Muscle of back (tissue), 13 donors: ENCODE measurements at places on chromosomes 5 and 9. TPM values are rescaled to one million over a fixed set of nuclear protein-coding genes. Genes with fewer than 3 reads are reported as not detected.

DNA sequence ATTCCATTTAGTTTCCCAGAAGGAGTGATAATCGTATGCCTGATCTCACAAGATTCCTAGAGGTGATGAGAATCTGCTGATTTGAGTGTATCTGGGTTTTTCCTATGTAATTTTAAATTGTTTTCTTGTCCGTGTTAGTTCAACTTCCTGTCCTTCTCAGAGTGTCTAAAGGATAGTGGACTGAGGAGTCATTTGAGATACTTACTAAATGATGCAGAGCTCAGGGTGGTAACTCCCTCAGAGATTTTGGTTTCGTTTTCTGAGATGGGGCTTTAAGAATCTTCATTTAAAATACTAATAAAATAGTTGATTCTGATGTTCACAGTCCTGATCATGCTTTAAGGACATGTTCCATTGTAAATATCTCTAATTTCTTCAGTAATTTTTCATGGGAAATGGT lies 30.3 kb downstream of the MELK start:
- DNase-seq, result no peak

DNA sequence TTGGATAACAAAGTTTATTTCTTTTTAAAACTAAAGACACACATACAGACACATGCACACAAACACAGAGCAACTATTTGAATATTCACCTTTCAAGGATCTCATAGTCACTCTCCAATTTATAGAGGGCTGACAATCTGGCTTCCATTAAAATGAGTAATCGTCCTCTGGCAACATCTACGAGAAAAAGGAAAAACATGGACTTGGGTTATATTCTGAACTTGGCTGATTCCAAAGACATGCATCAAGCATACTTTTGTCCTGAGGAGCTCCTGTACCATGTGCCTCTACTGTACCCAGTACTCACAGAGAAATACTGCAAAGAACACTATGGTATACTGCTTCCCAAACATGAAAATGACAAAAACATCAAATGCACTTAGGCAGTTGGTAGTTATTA lies 15.4 kb downstream of the IARS1 start:
- DNase-seq, result no peak

DNA sequence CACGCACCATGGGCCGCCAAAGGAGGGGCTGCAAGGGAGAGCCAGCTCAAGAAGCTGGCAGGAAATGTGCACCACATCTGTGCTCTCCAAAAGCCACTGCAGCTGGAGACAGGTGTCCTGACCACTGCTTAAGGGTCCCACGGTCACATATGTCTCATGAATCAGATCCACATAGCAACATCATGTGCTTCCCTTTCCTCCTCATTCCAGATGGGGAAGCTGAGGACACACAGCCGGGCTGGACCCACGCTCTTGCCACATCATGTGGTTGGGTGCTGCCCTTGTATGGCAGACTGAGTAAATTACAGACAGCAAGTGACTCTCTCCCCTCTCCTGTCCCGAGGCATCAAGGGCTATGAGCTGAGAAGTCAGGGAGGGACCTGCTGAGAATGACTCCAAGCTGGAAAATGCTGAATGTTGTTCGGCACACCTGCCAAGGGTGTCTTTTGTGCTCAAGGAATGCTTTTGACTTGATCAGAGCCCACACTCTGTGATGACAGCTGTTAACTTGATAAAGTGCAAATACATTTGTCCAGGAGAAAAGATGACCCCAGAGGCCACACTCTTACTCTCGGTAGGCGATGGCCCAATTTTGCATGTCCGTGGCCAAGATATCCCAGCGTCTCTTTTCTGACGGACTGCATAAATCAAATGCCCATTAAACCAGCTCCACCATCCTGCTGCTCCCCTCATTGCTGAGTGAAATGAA lies 58.2 kb downstream of the NSUN2 start:
- no peak for DNase-seq

- no peak for DNase-seq
Measured at GRCh38 chr9:94952565-94953373, 226.3 kb downstream of the AOPEP start.

GRCh38 chr9:5868235-5868634 lies 22.5 kb upstream of the MLANA start:
- DNase-seq, result no peak

ENTREP1 gene
- polyA plus RNA-seq, result 37.7 TPM

GRCh38 chr9:93953496-93954433 lies 1.4 kb downstream of the BARX1 start:
- DNase-seq, result no peak

DNA sequence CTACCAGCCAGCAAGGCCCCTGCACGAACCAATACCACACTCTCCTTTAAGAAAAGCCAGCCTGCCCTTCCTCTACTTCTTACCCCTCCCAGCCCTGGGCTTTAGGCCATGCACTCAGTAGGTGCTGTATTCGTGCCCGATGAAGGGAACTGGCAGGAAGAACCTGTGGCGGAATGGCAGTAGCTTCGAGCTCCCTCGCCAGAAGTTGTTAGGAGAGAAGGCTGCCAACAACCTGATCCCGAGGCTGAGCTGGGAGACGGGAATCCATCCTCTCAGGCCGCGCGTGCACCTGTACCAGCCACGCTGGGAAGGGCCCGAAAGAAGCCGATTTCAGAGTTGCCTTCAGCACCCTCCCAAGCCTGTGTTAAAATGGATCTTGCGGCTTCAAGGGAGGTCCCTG lies 45.3 kb upstream of the AKNA start:
- no peak for DNase-seq

GRCh38 chr9:82302968-82303655 lies 314.5 kb downstream of the SPATA31D1 start:
- DNase-seq, result no peak

ST8SIA4 gene
- polyA plus RNA-seq, result 5.6 TPM

ADAMTS6 gene
- 1.1 TPM for polyA plus RNA-seq

NSD1 gene
- polyA plus RNA-seq, result 44.4 TPM

GABRA1 gene
- not detected for polyA plus RNA-seq

TMEFF1 gene
- 1.8 TPM for polyA plus RNA-seq

STPG3 gene
- 0.50 TPM for polyA plus RNA-seq

DNA sequence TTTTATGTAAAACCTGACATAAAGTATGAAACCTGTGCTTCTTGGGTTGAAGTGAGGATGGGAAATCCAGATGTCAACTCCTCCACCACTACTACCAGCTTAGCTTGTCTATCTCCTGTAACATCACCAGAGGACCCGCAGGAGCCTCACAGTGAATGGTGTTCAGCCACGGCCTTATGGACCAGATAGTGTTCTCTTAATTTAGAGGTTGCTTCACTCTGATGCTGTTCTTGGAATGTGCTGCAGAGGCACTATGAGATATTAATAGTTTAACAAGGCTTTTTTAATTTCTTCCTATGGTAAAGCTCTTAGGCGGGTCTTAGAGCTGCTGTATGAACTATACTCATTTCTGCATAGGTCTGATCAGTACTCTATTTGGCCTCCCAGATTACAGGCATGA lies 27.9 kb downstream of the NFX1 start:
- DNase-seq, result no peak

CXCL14 gene
- polyA plus RNA-seq, result 44.1 TPM

- DNase-seq, result no peak
Measured at GRCh38 chr5:135329066-135329912, 69.7 kb downstream of the MACROH2A1 start.

PLCXD3 gene
- 0.14 TPM for polyA plus RNA-seq

C9 gene
- polyA plus RNA-seq, result 0.46 TPM

WDR38 gene
- not detected for polyA plus RNA-seq

DNA sequence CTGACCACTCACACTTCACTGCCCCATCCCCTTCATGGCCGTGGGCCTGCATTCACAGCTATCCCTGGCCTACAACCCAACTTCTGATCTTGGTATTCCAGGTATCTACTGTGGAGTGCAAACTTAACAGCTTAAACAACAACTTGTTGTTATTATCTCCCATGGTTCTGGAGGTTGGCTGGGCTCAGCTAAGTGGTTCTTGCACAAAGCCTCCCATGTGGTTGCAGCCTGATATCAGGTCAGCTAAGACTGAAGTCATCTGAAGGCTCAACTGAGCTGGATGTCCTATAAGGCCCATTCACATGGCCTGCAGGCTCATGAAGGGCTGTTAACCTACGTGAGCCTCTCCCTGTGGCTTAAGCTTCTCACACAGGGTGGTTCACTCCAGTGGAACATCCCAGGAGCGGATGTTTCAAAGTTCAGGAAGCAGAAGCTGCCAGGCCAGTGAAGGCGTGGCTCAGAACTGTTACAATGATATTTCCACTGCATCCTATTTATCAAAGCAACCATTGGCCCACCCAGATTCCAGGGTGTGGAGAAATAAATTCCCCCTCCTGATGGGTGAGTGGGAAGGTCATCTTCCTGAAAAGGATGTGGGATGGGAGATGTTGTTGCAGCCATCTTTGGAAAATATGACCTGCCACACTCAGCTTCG lies 30.0 kb upstream of the TRIO start:
- DNase-seq, result no peak

PRELID1 gene
- polyA plus RNA-seq, result 71.3 TPM

- peak; percentile 48 for DNase-seq
Measured at GRCh38 chr9:96025995-96026602, 150.6 kb downstream of the ERCC6L2 start.

DNA sequence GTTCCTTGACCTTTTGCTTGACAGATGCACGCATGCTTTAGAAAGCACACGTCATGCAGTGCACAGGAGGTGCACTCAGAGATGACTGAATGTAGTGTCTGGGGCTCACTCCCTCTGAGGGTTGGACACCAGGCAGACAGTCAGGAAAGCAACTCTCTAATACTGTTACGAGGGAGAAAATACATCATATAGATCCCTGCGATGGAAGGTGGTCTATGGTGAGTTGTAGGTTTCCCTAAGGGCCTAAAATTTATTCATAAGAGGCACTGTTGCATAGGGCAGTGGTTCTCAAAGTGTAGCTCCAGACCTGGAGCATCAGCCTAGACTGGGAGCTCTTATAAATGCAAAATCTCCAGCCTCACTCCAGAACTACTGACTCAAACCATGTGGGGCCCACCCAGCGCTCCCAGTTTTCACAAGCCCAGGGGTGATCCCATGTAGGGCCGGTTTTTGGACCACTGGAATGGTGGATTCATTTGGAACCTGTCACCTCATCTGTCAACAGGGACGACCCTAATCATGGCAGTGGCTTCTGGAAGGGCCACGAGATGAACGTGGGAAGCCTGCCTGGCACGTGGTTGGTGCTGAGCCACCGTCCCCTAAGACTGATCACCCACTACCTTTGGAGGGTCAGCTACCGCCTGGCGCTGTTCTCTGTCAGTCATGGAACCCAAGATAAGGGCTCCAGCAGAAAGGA lies 16.8 kb upstream of the PHF19 start:
- no peak for DNase-seq

DNA sequence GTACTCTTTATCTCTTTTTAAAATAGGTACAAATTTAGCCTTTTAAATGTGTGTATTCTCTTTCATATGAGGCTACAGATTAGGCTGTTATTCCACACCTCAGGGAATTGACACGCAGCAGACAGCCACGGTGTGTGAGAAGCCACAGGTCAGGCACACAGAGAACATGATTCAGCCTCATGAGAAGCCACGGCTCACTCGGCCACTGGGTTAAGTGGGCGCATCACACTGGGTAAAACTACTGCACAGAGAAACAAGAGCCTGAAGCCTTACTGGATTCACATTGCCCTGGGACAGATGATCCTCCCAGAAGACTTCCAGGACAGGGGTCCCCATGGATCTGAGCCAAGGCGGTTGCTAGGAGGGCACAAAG lies 28.2 kb downstream of the LPCAT1 start:
- DNase-seq, result no peak

LRRTM2 gene
- polyA plus RNA-seq, result 0.44 TPM

DNA sequence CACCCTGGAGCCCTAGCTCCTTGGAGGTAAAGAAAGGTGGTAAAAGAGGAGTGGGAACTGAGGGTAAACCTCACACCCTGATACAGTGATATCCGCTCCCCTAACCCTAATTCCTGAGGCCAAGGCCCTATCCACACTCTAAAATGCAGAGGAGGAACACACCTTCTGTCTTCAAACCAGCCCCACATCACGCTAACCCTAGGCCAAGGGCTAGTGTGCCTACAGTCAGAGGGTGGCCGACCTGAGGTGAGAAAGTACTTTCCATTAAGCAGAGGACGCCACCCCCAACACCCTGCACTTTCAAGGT lies 590 bp downstream of the HDAC3 start:
- DNase-seq, result no peak

- no peak for DNase-seq
Measured at GRCh38 chr5:139574641-139575312, 13.6 kb downstream of the UBE2D2 start.

TIGD6 gene
- polyA plus RNA-seq, result 3.0 TPM

DNA sequence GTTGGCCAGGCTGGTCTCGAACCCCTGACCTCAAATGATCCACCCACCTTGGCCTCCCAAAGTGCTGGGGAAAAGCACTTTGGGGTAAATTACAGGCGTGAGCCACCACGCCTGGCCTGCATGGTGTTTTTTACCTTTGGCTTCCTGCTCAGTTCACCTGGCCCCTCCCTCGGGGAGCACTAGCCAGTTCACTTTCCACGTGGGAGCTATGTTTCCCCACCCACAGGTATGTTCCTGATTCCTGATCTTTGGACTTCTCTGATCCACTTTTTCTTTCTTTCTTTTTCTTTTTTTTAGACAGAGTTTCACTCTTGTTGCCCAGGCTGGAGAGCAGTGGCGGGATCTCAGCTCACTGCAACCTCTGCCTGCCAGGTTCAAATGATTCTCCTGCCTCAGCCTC lies 15.8 kb downstream of the DAB2IP start:
- DNase-seq, result no peak
